ENCODE measurements at places on chromosomes 2 and 18.

- no peak for DNase-seq
These were observed 209.6 kb upstream of the SLC39A10 start for GRCh38 chr2:195447323-195447975.

GRCh38 chr18:46222710-46223360, 118.7 kb downstream of the HAUS1 start:
- DNase-seq = no peak

DNA sequence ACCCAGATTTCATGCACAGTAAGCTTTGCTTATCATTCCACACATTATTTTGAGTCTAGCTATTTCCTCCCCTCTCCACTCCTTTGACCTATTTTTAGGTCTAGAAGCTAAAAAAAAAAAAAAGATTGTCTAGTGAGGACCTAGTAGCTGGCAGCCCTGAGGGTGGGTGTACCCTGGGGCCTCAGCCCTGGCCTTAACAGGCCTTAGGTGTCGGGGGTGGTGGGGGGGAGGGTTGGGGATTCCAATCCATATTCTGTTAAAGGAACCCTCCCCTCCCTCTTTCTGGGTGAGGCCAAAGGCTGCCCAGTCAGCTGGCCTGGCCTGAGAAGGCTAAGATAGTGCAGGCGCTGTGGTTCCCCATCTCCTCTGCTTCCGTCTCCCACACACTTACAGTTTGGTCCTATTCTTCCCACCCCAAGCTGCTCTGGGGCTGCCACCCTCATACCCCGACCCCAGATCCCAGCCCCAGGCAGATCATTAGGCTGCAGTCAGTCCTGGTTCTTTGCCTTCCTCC, 65.5 kb upstream of the HK2 start:
- DNase-seq = no peak

GRCh38 chr2:173903601-173904394, 61.4 kb downstream of the SP3 start:
- DNase-seq = no peak

GRCh38 chr2:42170619-42171395, 1.7 kb downstream of the EML4 start:
- DNase-seq = no peak
